ENCODE measurements at places on chromosomes 13 and 19. TPM values are rescaled to one million over a fixed set of nuclear protein-coding genes. Genes with fewer than 3 reads are reported as not detected.

DNA sequence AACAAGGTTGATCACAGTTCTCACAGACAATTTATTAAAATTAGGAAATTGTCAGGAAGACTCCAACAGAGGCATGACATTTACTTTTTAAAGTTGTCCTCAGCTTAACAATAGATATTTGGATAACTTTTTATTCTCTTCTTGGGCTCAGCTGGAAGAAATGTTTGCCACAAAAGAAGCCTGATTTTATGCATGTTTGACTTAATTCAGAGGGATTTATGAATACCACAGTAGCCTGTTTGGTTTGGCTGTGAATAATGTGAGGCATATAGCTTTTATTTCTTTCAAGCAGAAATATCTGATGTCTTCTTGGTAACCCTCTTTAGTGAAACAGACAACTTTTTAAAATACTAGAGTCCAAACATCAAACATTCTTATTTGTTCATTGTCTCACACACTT lies 1464.5 kb upstream of the SLC10A2 start:
- no peak for DNase-seq

DNA sequence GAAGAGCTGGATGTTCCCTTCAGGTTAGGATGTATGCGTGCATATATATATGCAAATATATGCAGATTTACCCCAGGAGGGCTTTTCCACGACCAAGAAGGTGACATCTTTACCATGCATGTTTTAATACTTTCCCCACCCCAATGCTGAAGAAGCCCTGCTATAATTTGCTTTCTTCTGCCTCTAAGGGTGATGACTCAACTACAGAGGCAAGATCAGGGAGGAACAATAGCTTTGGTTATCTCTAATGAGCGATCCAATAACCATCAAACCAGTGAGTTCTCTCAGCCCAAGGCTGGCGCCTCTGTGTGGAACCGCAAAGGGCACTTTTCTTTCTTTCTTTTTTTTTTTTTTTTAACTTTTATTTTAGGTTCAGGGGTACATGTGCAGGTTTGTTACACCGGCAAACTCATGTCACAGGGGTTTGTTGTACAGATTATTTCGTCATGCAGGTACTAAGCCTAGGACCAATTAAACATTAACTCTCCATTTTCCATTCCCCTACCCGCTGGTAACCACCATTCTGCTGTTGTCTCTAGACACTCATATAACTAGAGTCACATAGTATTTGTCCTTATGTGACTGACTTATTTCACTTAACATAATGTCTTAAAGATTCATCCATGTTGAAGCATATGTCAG lies 25.7 kb upstream of the UBE2L5 start:
- DNase-seq, result no peak

DNA sequence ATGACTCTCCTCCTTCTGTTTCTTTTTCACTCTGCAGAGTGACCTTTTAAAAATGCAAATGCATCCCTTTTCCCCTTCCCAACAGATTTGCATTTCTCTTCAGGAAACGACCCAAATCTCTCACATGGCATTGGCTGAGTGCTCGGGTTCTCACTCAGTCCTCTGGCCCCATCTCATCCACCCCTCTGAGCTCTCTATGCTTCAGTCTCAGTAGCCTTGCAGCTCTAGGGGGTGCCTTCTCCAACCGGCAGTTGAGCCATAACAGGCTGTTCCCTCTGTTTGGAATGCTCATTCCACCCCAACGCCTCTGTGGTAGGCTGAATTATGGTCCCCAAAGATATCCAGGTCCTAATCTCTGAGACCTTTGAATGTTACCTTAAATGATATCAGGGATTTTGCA lies 78.2 kb downstream of the AKAP11 start:
- DNase-seq, result peak; percentile 39

Gene SHD
- total RNA-seq, result not detected

Gene SMIM17
- not detected for total RNA-seq

- no peak for DNase-seq
Measured at GRCh38 chr13:43792076-43792881, 5.5 kb upstream of the ENOX1 start.

Gene NTN5
- 0.17 TPM for total RNA-seq

- DNase-seq, result no peak
Measured at GRCh38 chr19:30817965-30818567, 445.9 kb downstream of the ZNF536 start.

GRCh38 chr13:41765020-41765419 lies 195.9 kb downstream of the VWA8 start:
- DNase-seq, result no peak

DNA sequence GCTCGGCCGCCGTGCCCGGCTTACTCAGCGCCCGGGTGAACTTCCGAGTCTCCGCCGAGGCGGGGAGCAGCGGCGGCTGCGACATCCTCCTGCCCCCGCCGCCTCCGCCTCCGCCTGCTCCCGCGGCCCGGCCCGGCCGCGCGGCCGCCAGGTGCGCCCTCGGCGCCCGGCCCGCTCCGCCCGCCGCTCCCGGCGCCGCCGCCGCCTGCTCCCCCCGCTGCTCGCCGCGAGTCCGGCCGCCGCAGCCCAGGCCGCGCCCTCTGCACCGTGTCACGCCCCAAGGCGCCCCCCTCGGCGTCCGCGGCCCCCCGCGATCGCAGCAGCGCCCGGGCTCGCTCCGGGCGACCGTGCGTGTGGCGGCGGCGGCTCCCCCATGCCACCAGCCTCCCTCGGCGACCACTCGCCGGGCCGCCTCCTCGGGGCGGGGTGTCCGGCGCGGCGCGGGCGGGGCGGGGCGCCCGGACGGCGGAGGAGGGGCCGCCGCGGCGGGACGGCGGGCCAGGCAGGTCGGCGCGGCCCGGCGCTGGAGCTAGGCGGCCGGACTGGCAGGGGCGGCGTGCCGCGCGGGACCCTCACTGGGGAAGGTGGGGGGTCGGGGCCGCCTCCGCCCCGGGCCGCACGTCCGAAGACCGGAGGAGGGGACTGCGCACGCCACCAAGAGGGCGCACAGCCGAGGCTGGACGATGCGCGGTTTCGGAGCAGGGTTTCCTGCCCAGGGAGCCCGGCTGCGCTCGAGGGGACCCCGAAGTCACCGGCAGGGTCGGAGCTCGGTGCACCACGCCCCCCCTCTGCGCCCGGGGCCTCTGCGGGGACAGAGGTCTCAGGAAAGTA lies 108.6 kb upstream of the DOCK9 start:
- no peak for DNase-seq

Gene TMEM259
- 129 TPM for total RNA-seq

- no peak for DNase-seq
Measured at GRCh38 chr19:10329555-10329954, 3.8 kb downstream of the RAVER1 start.

GRCh38 chr13:42011601-42012350 lies 36.7 kb upstream of the DGKH start:
- DNase-seq, result peak; percentile 85

DNA sequence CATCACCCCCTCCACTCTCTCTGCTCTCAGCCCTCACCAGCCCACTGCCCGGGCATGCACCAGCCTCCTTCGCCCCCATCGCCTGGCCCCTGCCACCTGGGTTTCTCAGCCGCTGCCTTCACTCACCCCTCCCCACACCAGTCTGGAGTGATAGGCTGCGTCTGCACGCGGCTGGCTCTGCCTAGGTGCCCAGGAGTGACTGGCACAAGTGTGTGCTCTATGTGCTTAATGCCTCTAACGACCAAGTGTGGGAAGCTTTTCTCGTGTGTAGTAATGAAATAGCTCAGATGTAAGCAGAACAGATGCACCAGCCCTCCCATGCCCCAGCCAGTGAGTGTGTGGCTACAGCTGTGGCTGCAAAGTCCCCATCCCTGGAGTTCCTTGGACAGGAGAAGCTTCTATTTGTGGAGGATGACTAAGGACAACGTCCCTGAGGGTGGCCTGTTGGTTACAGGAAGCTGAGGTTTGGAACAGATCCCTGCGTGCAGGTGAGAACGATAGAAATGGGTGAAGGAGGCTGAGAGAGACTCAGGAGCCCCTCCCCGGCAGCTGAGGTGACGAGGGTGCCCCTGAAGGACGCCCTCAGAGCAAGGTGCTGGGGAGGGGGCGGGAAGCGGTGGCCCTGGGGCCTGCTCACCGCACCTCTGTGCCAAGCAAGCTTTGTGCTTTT lies 35.6 kb downstream of the ATP11A start:
- DNase-seq, result no peak

Gene CEACAM19
- total RNA-seq, result 2.5 TPM

- no peak for DNase-seq
Measured at GRCh38 chr13:43484432-43485225, 302.1 kb downstream of the ENOX1 start.

GRCh38 chr19:3132971-3133792 lies 2.7 kb upstream of the GNA15 start:
- no peak for DNase-seq

DNA sequence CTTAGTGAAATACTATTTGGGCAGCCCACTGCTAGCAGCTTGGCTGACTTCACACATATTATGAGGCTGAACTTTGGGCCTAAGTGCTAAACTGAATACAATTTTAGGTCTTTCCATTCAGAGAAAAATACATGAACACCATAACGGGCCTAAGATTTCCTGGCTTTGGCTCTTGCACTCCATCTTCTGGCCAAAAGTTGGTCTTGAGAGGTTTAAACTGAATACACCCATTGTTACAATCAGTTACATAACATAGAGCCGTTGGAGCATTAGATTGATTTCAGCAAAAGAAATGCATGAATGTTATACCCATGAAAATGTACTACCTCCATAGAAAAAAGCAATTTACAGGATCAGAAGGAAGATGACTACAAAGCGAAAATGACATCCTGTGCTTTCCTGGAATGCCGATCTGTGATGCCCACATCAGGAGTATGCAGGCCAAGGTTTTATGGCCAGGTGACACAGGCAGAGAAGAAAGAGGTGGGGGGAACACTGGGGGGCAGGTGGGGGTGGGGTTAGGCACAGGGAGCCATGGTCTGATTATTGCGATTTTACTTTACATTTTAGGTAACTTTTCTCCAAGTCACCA lies 11.1 kb upstream of the SHISA2 start:
- DNase-seq, result peak; percentile 45

DNA sequence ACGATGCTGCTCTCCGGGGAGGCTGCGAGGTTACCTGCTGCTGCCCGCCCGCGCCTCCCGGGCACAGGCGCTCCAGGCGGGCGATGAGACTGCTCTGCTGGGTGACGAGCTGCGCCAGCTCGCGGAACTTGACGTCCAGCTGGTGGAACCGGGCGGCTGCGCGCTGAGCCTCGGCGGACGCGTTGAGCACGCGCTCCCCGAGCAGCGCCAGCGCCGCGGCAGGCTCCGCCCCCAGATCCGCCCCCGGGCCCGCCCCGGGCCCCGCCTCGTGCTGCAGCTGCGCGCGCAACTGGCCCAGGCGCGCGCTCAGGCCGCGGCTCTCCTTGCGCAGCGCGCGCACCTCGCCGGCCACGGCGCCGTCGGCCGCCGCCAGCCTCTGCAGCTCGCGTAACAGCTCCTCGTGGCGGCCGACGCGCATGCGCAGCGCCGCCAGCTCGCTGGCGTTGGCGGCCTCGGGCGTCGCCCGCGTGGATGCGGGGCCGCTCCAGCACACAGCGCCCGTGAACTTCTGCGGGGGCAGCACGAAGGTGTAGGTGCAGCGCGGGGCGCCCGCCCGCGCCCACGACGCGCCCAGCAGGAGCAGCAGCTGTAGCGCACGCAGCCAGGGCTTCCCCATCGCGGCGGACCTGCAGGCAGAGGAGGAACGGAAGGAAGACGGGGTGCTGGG lies 6.4 kb downstream of the ANGPTL6 start:
- peak; percentile 93 for DNase-seq

Gene C2CD4C
- total RNA-seq, result 1.2 TPM

DNA sequence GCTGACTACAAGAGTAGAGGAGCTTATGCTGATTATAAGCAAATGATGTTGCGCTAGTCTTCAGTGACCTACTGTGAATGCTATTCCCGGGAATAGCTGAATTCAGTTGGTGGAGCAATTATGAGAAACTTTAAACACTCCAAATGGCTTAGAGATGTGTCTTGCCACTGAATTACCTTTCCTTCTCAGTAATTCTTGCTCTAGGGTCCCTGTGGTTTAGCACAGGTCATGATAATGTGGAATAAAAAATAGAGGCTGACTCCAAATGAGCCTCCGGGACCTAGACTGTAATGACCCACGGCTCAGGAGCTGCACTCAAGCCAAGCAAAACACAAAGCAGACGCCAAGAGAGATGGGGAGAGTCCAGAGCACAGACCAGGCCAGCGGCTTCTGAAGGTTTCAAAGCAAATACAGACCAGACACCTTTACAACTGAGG lies 124.7 kb downstream of the RGCC start:
- DNase-seq, result no peak

- DNase-seq, result no peak
Measured at GRCh38 chr13:33057019-33057780, 41.0 kb downstream of the KL start.

DNA sequence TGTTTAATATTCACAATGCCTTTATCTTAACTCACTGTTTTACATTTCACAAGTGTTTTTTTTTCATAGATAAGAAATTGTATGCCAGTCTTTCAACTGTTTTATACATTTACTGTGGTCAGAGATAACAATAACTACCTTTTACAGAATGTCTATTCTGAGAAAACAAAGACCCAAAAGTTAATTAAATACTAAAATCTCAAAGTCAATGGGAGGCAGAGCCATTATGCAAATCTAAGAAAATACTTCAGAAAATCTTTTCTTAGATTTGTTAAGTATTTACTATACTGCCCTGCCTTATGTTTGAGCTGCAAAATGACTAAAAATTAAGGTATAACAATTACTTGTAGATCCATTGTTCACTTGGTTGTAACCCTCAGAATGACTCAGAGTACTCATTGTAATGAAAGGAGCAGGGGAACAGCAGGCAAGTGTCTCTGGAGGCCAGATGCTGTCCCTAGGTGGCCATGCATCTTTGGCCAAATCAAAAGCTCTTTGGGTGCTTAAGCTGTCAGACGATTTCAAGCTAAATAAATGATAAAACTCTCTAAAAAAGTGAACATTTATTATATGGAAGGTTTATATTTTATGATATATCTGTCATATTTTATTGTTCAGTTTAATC lies 770.1 kb upstream of the PCDH20 start:
- DNase-seq, result no peak

GRCh38 chr19:40365613-40366401 lies 17.3 kb downstream of the PLD3 start:
- DNase-seq, result no peak

GRCh38 chr19:5395556-5395955 lies 54.9 kb upstream of the PTPRS start:
- DNase-seq, result no peak

Gene CACNA1A
- total RNA-seq, result 0.33 TPM

GRCh38 chr13:83184819-83185218 lies 697.5 kb downstream of the SLITRK1 start:
- no peak for DNase-seq

- DNase-seq, result no peak
Measured at GRCh38 chr13:21948769-21949474, 278.0 kb downstream of the FGF9 start.
